ENCODE measurements at places on chromosomes 3 and 15.

- peak; percentile 83 for DNase-seq
Observed at GRCh38 chr3:141460097-141460704, 26.6 kb upstream of the RASA2 start.

DNA sequence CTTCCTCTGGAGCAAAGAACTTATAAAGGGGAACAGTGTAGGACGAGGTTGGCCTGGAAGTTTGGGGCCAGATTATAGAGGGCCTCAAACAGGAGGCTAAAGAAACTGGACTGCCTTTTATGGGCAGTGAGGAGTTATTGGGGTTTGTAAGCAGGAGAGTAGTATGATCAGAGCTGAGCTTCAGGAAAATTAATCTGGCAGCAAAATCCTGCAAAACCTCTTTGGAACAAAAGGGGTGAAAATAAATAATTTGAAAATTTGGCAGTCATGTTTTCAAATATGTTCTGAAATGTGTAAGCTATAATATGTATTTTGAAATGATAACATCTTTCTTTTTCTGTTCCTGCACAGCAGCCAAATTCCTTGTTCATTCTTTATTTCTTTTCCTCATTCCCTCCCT lies 164.9 kb downstream of the THSD4 start:
- DNase-seq = no peak

DNA sequence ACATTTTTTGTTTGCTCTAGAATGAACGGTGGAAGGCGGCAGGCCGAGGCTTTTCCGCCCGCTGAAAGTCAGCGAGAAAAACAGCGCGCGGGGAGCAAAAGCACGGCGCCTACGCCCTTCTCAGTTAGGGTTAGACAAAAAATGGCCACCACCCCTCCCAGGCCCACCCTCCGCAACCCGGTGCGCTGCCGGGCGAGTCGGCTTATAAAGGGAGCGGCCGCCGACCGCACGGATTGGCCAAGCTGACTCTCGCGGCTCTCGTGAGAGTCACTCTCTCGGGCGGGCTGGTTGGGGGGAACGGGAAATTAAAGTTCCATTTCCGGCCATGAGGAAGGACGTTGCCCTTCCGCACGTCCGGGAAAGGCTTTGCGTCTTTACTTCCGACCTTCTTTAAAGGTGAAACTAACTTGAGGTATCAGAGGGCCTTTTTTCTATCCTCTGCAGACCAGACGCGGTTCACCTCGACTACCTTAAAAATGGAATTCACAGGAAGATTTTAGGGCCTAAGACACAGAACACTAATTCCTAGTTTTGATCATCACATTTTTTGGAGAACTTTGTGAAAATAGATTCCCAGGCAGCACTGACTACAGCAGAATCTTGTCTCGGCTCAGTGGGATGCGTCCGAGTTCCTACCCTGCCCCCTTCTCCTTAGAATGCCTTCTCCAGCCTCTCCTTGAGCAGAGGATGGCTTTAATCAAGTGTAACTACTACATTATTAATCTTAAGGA lies at the start of gene TERC:
Gene TERC (minus strand): TSS at position 179 of the 731 bp plus-strand sequence.
- peak; percentile 87 for DNase-seq

DNA sequence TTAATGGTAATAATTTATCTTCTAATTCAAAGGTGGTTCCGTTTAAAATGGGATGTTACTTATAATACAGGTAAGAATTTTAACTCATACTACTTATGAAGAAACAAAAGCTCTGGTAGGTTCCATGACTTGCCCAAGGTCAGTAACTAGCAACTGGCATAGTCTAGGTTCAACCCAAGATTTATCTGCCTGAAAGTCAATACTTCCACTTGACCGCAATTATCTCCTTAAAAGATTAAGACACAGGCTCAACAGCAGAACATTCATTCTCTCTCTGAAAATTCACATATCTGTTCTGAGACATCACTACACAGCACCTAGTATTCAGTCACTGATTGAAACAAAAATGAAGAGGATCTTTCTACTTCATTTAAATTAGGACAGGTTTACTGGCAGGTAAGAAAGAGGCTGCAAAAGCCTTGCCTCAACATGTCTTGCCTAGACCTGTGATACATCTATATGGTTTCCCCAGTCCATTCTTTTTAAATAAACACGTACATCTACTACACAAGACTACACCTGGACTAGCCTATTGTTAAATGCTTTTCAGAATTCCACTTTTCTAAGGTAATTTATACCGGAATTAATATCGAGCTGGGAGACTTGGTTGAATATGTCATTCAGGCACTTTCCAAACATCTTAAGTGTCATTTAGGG lies 1.2 kb downstream of the CSNK1G1 start:
- DNase-seq = no peak

GRCh38 chr3:43525386-43525785 lies 96.4 kb downstream of the ANO10 start:
- DNase-seq = no peak

Measured in RWPE1 (cell line).